ENCODE measurements at places on chromosomes 13 and 19.

- no peak for DNase-seq
Measured at GRCh38 chr13:59710996-59711701, 452.6 kb downstream of the DIAPH3 start.

- no peak for DNase-seq
Measured at GRCh38 chr19:18309525-18310064, 13.3 kb downstream of the LSM4 start.

- DNase-seq, result peak; percentile 49
Measured at GRCh38 chr19:52659013-52659412, 20.9 kb upstream of the ZNF83 start.

GRCh38 chr13:43203781-43204180 is 180.4 kb downstream of the DNAJC15 start:
- DNase-seq, result no peak

DNA sequence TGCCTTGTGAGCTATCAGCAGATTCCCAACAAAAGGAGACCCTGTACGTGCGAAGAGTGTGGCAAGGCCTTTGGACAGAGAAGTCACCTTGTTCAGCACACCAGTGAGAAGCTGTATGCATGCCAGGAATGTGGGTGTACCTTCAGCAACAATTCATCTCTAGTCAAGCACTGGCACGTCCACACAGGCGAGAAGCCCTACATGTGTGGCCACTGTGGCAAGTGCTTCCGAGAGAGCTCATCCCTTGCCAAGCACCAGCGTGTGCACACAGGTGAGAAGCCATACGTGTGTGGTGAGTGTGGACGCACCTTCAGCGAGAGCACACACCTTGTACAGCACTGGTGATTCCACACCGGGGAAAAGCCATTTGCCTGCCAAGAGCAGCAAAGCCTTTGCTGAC is 7.6 kb upstream of the ZSCAN22 start:
- no peak for DNase-seq

DNA sequence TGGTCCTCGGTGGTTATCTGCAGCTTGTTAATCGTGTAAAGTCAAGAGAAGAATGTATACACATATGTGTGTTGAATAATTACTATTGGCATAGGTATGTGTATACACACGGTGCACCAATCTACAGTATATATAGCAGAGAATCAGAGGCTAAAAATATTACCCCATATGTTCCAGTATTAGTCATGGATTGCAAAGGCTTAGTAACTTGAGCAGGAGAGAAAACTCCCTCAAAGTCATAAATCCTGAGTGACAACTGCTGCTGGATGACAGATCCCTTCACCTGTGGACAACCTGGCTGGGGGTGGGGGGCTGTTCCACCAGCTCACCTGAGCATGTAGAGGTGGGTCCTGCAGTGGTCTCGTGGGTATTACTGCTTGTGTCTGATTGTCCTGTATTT is 185.0 kb downstream of the ZNF536 start:
- no peak for DNase-seq

- no peak for DNase-seq
Measured at GRCh38 chr19:1365319-1366269, 18.1 kb upstream of the NDUFS7 start.

- DNase-seq, result no peak
Measured at GRCh38 chr19:30062065-30062906, 120.2 kb downstream of the URI1 start.

DNA sequence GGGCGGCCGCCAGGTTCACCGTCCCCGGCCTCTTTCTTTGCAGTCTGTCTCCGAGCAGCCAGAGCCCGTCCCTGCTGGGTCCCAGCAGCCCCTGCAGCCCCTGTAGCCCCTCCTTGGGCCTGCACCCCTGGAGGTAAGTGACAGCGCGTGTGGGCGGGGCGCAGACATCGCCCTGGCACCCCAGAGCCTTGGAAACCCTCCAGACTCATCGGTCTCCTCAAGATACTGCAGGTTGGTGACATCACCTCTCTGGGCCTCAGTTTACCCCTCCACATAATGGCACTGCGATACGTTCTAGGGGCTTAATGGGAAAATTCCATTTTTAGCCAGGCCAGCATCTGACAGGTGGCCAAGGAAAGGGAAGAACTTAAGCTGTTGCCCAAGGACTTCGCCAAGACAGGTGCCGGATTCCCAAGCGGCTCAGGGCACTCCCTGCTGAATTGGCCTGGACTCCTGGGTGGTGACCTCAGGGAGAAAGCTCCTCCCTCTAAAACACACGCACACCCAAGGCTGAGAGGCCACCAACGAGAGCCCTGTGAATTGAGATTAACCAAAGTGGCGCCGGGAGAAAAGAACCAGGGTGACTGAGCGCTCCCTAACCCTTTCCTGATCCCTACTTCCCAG is 13.1 kb downstream of the MAST3 start:
- DNase-seq, result peak; percentile 75

GRCh38 chr19:58020129-58020528 is 13.7 kb upstream of the ZSCAN1 start:
- no peak for DNase-seq
